ENCODE measurements at places on chromosomes 5 and 9. TPM values are rescaled to one million over a fixed set of nuclear protein-coding genes. Genes with fewer than 3 reads are reported as not detected.

The PDCD1LG2 gene
- polyA plus RNA-seq, result 1.8 TPM

The PLEKHG4B gene
- under 0.01 TPM for polyA plus RNA-seq

The AGXT2 gene
- polyA plus RNA-seq, result not detected

The GPX3 gene
- polyA plus RNA-seq, result 1,982 TPM

The BAAT gene
- 0.11 TPM for polyA plus RNA-seq

The ECM2 gene
- 10.8 TPM for polyA plus RNA-seq

The SMIM33 gene
- polyA plus RNA-seq, result not detected

The FOXD4L5 gene
- not detected for polyA plus RNA-seq

The FAM78A gene
- 50.7 TPM for polyA plus RNA-seq

The IL13 gene
- polyA plus RNA-seq, result not detected

The GPRIN1 gene
- polyA plus RNA-seq, result 0.23 TPM

The SHROOM1 gene
- polyA plus RNA-seq, result 2.9 TPM

The GNA14 gene
- 2.5 TPM for polyA plus RNA-seq

The CTNND2 gene
- 4.1 TPM for polyA plus RNA-seq

The SLC6A7 gene
- polyA plus RNA-seq, result not detected

The TXNDC15 gene
- polyA plus RNA-seq, result 53.8 TPM

The SLC36A1 gene
- polyA plus RNA-seq, result 1.3 TPM

The LCN10 gene
- polyA plus RNA-seq, result 14.7 TPM

All from right cardiac atrium (tissue), 5 donors.